Activated CD4-positive, CD25-positive, alpha-beta regulatory T cell (primary cell): ENCODE measurements at places on chromosomes 7 and 10.

DNA sequence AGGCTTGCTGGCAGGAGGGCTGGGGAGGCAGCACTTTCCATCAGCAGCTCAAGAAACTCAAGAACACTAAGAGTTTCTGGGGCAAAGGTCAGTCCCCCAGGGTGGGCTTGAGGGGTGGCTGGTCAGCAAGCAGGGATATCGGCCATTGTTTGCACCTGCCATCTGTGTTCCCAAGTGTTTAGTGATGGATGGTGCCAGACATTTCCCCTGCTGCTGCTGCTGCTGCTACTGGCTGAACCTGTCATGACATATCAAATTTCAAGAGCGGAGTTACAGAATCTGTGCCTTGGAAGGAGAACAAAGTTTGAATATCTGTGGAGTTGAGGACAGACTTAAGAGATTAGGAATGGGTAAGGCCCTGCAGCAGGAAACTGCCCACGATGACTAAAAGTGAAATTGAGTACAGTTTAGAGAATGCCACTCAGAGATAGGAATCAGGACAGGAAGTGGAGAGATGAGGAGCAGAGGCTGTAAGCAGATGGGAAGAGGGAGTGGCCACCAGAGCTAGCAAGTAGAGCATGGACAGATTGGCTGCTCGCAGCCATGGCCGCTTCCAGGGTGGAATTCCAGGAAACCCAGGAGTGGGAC lies 39.2 kb upstream of the PPP1R3C start:
- DNase-seq = no peak

DNA sequence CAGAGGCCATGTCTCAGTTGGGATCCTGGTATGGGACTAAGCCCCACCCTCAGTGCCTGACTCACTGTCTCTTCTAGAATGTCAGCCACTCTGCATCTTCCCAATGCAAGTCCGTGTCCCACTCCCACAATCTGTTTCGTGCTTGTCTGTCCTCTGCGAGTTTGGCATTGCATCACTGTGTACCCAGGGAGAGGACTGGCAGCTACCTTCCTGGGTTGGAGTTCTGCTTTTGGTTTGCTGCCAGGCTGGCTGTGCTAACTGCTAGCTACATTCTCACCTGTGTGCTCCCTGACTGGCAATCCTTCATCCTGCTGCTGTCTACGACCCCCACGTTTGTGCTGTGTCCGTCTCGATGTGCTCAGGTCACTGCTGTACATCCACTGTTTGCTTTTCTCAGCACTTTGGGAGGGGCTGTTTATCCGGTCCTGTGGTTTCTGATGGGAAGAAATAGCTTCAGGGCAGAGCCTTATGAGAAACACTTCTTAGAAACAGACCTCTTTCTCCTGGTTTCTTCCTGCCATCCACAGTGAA lies 56.0 kb upstream of the GLI3 start:
- no peak for DNase-seq

DNA sequence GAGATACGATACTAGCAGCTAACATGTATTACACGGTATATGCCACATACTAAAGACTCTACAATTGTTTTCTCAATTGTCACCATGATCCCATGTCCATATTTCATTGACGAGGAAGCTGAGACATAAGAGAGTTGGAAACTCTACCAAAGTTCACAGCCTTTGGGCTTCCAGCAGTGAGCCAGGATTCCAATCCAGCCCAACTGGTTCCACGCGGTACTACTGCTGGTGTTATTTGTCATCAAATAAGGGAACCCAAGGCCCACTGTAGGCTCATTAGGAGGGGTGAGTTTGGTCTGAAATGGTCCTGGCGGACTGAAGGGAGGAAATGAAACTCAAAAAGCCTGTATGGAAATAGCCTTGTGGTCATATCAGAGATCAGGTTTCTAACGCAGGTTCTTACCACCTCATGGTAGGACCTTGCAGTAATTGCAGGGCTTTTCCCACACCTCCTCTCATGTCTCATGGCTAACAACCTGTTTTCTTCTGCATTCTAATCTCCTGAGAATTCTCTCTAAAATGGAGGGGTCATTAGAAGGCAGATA lies 814.6 kb downstream of the LRMDA start:
- DNase-seq = no peak

DNA sequence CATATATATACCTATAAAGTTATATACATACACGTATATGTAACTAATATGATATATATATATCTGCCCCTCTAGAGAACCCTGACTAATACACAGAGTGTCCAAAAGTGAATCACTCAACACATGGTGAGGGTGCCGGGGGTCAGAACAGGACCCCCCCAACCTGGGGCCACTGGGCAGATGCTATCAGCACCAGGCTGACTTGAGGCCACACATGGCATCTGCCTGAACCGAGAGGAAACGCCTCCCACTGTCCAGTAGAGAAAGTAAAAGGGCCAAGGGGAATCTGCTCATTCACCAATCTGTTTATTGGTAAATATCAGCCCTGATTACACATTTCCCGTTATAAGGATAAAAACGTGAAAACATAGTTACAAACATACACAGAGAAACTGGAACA lies 218.3 kb downstream of the PTPRN2 start:
- no peak for DNase-seq

DNA sequence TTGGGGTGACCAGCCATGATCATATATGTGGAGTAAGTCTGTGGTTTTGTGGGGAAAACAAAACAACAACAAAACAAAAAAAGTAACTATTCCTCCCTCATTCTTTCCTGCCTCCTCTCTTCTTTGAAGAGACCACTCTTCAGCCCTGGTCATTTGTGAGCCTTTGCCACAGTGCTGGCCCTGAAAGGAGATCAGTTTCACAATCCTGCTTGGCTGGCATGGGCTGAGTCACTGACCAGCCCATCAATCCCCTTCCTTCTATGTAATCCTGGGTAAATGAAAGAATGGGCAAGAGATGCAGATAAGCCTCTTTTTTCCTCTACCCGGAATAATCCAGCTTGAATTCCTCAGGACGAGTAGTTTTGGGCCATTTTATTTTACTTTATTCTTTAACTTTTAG lies 13.6 kb downstream of the CSTF2T start:
- no peak for DNase-seq

GRCh38 chr7:85774986-85775385 lies 588.1 kb upstream of the SEMA3D start:
- no peak for DNase-seq

GRCh38 chr10:122178655-122179054 lies 92.4 kb upstream of the BTBD16 start:
- DNase-seq = no peak

GRCh38 chr7:70645876-70646351 lies 486.0 kb upstream of the GALNT17 start:
- no peak for DNase-seq

GRCh38 chr7:1531263-1531978 lies 919 bp downstream of the MAFK start:
- no peak for DNase-seq

DNA sequence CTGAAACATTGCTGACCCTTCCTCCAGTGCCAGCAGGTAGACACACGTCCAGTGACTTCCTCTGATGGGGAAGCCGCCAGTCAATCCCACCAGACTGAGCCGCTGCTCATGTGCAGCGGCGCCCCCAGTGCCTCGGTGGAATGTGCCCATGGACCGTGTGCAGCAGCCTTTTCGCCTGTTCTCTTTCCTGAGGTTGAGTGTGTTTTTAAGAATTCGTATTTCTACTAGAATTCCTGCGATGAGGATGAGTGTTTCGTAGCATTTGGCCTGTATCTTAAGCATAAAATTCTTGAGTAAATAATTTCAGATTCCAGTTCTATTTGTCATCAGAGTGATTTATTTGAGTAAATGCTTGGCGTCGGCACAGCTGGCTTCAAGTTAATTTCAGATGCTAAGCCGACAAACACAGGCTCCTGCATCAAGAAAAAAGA lies 35.4 kb downstream of the BNIP3 start:
- no peak for DNase-seq

- no peak for DNase-seq
Measured at GRCh38 chr10:9796564-9796963, 1221.1 kb upstream of the CELF2 start.

DNA sequence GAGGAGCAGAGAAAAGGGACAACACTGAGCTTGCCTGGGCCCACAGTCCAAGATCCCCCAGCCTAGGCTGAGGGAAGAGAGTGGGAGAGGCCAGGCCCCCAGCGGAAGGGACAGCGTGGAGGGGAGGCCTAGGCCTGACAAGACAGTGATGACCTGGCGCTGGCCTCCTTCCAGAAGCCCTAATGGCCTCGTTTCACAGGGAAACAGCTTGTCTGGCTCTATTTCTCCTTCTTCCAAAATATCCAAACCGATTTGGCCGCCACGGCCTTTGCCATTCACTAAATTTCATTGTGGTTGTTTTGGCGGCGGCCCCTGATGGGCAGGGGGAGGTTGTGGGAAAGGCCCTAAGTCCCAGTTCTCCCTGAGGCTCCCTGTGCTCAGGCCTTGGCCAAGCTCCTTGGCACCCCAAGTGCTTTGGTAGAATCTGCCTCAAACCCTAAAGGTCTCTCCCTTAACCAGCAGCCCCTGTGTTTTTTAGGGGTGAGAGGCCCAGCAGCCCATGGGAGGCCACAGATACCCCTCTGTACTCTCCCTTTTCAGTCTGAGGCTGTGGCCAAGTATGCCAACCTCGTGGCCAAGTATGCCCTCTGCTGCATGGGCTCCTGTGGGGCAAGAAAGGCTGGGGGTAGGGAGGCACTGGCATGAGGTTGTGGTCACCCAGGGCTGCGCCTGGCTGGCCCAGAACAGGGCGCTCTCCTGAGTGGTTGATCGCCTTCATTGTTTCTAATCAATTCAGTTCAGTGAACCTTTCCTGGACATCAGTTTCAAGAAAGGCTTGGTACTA lies 37.3 kb downstream of the PAX2 start:
- no peak for DNase-seq

- DNase-seq = no peak
Measured at GRCh38 chr7:110767550-110768110, 323.3 kb upstream of the LRRN3 start.

- DNase-seq = no peak
Measured at GRCh38 chr10:58856508-58857240, 319.8 kb upstream of the PHYHIPL start.

GRCh38 chr10:102779680-102780526 lies 36.2 kb downstream of the WBP1L start:
- no peak for DNase-seq

GRCh38 chr10:78575400-78575799 lies 493.4 kb upstream of the ZMIZ1 start:
- no peak for DNase-seq

DNA sequence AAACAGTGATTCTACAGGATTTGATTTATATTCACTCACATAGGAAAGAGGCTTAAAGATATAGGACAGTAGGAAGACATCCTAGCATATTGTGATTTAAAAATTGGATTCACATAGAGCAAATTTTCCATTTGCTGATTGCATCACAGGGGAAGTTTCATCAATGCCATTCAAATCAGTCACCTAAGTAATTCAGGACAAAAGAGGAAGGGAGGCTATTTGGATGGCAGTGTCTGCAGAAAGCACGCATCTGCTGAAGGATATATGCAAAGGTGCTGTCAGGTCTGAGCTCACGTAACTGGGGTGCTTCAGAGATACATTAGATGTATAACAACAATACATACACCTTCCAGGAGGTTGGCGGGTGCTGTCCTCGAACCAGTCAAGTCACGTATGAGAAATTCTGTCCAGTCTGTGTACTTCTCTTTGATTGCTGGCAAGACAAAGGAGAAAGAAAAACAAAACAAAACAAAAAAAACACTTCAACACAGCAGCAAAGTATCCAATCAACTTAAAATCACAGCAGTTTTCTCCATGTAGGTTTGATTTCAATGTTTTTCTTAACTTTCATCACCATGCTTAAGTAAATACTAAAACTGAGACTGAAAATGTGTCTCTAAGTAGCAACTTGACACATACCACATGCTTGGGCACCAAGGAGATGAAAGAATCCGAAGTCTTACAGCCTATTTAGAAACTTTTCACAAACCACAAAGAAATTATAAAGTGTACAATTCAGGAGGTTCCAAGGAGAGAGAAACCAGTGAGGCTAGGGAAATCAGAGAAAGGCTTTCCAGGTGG lies 125.1 kb downstream of the SFMBT2 start:
- DNase-seq = no peak

DNA sequence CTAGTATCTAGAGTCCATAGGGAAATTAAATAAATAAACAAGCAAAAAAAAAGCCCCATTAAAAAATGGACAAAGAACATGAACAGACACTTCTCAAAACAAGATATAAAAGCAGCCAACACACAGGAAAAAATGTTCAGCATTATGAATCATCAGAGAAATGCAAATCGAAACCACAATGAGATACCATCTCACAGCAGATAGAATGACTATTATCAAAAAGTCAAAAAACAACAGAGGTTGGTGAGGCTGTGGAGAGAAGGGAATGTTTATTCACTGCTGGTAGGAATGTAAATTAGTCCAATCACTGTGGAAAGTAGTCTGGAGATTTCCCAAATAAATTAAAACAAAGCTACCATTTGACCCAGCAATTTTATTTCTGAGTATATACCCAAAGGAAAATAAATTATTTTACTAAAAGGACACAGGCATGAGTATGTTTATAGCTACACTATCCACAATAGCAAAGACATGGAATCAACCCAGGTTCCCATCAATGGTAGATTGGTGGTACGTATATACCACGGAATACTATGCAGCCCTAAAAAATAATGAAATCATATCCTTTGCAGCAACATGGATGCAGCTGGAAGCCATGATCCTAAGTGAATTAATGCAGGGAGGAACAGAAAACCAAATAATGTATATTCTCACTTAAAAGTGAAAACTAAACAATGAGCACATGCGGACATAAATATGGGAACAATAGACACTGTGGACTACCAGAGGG lies 366.5 kb upstream of the SEMA3C start:
- DNase-seq = no peak

GRCh38 chr7:125032943-125033342 lies 103.3 kb upstream of the POT1 start:
- DNase-seq = no peak

- DNase-seq = no peak
Measured at GRCh38 chr10:52558090-52558489, 214.5 kb downstream of the MBL2 start.

GRCh38 chr10:96651998-96652431 lies 65.2 kb upstream of the TM9SF3 start:
- DNase-seq = no peak

DNA sequence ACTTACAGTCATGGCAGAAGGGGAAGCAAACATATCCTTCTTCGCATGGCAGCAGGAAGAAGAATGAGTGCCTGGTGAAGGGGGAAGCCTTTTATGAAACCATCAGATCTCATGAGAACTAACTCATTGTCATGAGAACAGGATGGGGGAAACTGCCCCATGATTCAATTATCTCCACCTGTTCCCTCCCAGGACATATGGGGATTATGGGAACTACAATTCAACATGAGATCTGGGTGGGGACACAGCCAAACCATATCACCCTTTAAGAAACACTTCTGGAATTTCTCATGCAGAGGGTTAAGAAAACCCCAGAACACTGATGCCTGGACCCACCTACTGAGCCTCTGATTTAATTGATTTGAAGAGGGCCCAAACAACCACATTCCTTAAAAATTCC lies 63.3 kb upstream of the DNAJB12 start:
- no peak for DNase-seq

- peak; percentile 47 for DNase-seq
Measured at GRCh38 chr10:116796910-116797513, 52.3 kb upstream of the ENO4 start.
